ENCODE measurements at places on chromosomes 2 and 18.
A peak's percentile ranks its signal among the peaks of the same experiment; 100 is the strongest.

DNA sequence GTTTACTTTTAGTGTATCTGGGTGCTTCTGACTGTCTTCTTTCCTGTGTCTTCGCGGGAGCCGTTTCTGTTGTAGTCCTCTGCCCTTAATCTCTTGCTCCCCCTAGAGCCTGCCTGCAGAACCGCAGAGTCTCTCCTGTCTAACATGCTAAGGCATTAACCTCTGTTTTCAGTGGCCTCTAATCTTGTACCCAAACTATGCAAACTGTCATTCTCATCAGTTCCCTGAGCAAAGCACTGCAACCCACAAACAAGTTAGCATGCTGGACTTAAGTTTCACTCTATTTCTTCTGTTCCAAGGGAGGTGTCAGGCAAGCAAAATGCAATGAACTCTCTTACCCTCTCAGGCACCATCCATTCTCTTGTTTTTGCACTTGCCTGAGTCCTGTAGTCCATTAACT, 138.4 kb downstream of the OTX1 start:
- DNase-seq: peak; percentile 65

- DNase-seq: peak; percentile 76
Observed at GRCh38 chr2:46776687-46777327, 138.8 kb downstream of the MCFD2 start.

- peak; percentile 45 for DNase-seq
Observed at GRCh38 chr2:144498277-144498676, 21.6 kb downstream of the ZEB2 start.

DNA sequence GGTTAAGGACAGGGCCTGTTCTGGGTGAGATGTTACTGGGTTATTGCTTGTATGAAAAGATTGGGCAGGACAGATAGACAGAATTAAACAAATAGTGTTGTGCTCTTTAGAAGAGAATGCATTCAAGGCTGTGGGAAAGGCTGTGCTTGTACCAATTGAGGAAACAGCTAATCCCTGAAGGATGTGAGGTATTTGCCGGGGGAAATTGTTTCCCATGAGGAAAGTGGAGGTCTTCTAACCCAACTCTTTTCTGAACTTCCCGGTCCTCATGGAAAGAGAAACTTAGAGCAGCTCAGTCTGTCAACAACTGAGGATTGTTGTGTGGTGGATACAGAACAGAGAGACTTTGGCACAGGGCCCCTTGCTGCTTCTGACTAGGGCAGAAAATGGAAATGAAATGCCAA, 9.5 kb downstream of the SLC1A4 start:
- no peak for DNase-seq

- DNase-seq: peak; percentile 69
Observed at GRCh38 chr2:85438201-85439024, 19.9 kb downstream of the SH2D6 start.

DNA sequence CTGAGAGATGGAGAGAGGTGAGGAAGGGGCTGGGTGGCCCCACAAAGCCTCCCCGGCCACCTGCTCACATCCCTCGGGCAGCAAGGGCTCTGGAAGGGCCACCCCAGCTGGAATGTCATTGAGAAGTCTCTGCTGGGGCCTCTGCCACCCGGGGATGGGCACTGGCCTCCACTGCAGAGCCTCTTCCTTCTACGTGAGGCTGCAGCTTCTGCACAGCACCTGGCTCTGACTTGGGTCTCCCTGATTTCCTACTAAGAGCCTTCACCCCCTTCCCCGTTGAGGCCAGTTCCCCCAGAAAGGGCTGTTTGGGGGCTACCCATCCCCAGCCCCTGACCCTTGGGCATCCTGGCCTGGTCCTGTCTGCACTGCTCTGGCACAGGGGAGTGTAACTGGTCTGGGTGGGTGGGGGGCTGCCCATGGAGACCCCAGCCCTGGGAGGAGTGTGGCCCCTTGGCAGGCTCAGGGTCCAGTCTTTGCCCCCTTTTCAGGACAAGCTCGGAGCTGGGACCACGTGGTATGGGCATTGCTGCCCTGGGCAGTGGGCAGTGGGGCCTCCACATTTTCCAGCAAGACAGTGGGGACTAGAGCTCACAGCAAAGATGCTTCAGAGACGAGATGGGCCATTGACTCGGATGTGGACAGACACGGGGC, 5.6 kb downstream of the PDCD1 start:
- DNase-seq: no peak
